Activated CD4-positive, CD25-positive, alpha-beta regulatory T cell treated with anti-CD3 and anti-CD28 coated beads, Interleukin-2, amount 50 U/mL, for 16 hours (primary cell): ENCODE measurements at places on chromosomes 3 and 15.

DNA sequence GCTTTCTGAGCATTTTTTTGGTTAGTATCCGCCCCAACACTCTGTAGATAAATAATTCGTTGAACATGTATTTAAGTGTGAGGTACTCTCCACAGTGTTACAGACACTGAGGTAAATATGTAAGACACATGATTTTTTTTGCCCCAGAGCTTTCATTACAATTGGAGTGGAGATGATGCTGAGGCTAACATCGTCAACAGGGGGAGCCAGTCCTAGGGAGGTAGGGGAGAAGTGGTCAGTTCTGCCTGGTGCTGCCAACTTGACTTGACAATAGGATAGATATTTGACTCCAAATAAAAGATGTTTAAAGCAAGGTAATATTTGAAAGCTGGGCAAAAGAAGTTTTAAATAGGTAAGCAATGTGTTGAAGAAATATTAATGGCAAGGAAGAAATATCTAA lies 295.7 kb downstream of the UNC13C start:
- DNase-seq: no peak

- no peak for DNase-seq
These were observed 18.0 kb upstream of the PLXND1 start for GRCh38 chr3:129624347-129625071.

- DNase-seq: peak; percentile 76
These were observed at the start of gene NR2C2 for GRCh38 chr3:14947100-14947885. NR2C2 (plus strand) TSS chr3:14947583; CDS start chr3:15003915, 56,332 bp downstream.

DNA sequence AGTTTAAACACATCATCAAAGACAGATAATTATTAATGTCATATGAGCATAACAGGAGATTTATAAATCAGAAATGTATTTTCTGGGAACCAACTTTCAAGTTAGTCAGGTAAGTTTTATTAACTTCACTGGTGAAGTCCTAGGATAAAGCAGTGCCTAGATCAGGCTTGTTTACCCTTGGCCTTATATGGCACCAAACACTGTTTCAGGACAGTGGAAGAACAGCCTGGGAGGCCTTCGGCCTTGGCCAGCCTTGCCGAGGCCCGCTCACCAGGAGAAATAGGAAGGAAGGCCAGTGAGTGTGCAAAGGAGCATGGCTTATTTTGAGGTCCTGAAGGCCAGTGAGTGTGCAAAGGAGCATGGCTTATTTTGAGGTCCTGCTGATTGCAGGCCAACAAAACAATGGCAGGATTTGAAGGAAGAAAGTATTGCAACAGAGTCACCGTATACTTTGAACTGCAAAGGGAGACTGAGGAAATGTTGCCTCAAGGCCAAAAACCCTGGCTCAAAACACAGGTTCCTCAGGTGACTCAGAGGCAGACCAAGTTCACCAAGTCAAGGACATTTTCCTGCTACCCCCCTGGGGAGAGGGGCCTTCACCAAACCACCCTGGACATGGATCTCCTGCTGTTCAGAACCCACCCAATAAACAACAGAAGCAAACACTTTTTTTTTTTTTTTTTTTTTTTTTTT lies 174.3 kb downstream of the TP63 start:
- no peak for DNase-seq

- no peak for DNase-seq
These were observed 78.1 kb downstream of the STT3B start for GRCh38 chr3:31610700-31611275.

DNA sequence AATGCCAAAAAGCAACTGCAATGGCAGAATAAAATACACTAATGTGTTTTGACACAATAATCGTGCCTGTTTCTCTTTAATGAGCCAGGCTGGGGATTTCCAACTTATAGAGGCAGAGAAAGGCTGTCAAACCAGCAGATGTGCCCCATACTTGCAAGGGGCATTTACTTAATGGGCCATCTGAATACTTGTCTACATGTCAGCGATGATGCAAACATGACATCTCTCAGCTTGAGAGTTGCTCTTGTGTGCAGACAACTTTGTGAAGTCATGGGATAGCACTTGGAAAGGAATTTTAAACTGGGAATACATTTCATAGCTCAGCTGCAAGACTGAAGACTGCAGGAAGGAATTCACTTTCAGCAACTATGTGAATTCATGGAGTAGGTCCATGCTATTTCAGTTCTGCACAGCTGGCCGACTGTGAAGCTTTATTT lies 127.4 kb upstream of the ADAMTS9 start:
- DNase-seq: no peak

GRCh38 chr3:29344935-29345334 lies 64.1 kb downstream of the RBMS3 start:
- no peak for DNase-seq

- no peak for DNase-seq
These were observed 200.8 kb upstream of the GADL1 start for GRCh38 chr3:31095255-31095654.

GRCh38 chr3:69628951-69629350 lies 110.3 kb upstream of the MITF start:
- DNase-seq: no peak

GRCh38 chr3:159828542-159828943 lies 160.1 kb upstream of the IL12A start:
- DNase-seq: no peak

DNA sequence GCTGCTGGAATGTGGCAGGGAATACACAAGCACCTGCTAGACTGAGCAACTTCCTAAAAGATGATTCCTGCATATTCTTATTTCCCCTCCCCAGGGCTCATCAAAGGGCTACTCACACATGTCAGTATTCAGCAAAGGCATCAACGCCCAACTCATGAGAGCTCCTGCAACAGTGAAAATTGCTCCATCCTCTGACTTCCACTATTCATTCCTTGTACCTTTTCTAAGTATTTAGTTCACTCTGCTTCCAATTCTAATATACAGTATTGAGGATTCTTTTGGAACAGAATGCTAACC lies 84.1 kb downstream of the SCN11A start:
- no peak for DNase-seq

- no peak for DNase-seq
These were observed 208.6 kb downstream of the GAP43 start for GRCh38 chr3:115831864-115832263.

DNA sequence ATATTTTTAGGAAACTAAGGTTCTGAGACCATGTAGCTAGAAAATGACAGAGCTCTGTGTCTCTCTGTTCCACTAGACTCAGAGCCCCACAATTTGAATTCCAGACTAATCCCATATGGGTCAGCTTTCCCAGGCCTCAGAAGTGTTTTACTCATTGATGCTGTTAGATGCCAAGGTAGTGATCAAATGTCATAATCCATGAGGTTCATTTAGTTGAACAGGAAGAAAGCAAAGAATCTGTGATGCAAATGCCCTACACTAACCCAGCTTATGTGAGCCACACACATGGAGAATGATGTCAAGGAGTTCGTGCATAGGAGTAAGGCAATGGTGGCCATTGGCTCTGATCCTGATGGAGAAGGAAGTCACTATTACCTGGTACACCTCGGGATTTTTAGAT lies 363.4 kb upstream of the RARB start:
- no peak for DNase-seq

DNA sequence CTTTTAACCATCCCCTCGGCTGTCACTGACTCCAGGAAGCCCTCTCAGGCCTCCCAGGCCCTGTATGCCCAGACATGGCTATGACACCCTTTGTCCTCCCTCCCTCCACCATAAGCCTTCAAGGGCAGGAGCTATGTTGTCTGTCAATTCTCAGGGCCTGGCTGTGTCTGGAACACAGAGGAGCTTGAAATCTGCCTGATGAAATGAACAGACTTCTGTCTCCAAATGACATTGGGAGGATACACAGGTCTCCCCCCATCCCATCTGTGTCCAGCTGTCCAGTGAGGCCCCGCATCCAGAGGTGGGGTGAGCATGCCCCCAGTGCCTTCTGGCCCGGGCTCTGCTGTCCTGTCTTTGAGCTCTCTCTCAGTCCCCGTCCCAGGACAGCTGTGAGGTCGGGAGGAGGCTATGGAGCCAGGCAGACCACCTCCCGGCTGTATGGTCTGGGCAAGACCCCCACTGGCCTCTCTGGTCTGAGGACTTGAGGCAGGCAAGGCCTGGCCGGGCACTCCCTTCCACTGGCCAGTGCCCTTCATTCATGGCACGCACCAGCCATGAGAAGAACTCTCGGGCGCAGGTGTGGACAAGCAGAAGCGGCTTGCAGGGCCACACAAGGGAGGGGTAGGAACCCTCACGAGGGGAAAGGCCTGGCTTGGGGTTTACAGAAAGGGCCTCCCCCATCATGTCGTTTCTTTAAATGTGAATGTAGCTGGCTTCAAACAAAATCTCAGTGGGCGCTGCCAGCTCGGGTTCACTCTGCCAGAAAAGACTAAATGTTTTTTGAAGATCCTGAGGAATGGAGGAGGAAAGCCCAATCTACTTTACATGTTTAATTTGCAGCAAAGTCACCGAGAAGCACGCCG lies 38.9 kb downstream of the PCSK6 start:
- DNase-seq: no peak

DNA sequence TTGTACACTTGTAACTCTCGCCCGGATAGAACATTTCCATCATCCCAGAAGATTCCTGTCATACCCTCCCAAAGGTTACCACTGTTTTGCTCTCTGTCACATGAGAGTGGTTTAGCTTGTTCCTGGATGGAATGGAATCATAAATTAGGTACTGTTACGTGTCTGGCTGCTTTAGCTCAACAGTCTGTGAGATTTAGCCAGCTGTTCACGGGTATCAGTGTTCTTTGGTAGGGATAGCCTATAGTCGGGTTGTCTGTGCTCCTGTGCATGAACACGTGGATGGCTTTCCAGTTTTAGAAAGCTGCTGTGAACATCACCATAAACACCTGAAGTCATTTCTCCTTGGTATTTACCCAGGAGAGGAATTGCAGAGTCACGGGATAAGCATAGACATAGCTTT lies 58.2 kb upstream of the NR2C2 start:
- no peak for DNase-seq

GRCh38 chr15:78073046-78073787 lies 4.3 kb downstream of the TBC1D2B start:
- DNase-seq: no peak

DNA sequence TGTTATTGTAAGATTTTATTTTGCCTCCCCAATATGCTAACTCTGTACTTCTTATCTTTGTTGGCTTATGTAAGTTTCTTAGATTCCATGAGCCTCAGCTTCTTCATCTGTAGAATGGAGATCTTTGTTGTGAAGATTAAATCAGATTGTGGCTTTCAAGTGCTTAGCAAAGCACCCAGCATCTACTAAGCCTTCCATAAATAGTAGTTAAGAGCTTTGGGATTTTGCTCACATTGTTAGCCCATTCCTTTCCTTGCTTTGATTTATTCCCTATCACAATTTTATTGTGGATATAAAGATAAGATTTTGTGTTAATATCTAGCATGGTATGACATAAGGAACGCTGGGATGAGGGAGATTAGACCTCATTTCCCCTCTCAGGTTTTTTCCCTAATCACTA lies 501.4 kb downstream of the PYDC2 start:
- no peak for DNase-seq

DNA sequence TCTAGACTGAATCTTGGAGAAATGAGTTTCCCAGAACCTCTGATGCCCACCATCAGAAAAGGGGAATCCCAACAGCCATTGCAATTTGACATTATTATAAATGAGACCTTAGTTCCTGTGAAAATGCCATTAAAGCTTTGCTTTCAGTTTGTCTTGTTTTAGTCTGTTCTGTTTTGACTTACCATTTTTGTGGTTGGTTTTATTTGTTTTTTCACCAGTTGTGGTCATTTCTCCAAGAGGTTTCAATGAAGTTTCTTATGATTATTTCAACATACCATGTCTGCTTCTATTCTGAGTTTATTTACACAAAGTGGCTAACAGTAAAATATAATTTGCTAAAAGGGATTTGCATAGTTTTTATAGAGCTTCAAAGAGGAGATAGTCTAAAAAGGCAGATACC lies 175.0 kb upstream of the MCTP2 start:
- DNase-seq: no peak

- DNase-seq: no peak
These were observed 704.1 kb upstream of the SGO1 start for GRCh38 chr3:20890111-20890519.

- no peak for DNase-seq
These were observed 402.1 kb upstream of the MCTP2 start for GRCh38 chr15:93829115-93829870.

DNA sequence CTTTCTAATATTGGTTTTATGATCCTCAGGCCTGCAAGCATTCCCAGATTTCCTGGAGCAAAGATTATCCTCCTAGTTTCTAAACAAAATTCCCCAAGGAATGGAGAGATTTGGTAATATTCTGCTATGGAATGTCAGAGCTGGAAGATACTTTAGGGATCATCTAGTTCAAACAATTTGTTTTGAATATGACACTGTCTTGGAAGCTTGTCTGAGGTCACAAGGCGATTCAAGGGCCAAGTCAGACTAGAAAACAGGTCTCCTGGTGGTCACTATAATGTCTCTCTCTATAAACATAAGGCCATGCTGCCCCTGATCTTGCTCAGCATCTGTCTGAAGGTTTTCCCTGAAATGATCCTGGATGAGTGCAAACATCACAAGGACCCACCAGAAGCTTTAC lies 143.4 kb upstream of the BCL6 start:
- no peak for DNase-seq

GRCh38 chr3:181383760-181384159 lies 328.0 kb upstream of the SOX2 start:
- DNase-seq: no peak

- DNase-seq: no peak
These were observed 14.4 kb downstream of the SEC61A1 start for GRCh38 chr3:128066676-128067075.

GRCh38 chr3:129602730-129603560 lies 3.5 kb downstream of the PLXND1 start:
- DNase-seq: no peak

GRCh38 chr3:64240959-64241358 lies 15.7 kb upstream of the PRICKLE2 start:
- no peak for DNase-seq

GRCh38 chr3:151563305-151563704 lies 102.4 kb upstream of the IGSF10 start:
- DNase-seq: no peak

DNA sequence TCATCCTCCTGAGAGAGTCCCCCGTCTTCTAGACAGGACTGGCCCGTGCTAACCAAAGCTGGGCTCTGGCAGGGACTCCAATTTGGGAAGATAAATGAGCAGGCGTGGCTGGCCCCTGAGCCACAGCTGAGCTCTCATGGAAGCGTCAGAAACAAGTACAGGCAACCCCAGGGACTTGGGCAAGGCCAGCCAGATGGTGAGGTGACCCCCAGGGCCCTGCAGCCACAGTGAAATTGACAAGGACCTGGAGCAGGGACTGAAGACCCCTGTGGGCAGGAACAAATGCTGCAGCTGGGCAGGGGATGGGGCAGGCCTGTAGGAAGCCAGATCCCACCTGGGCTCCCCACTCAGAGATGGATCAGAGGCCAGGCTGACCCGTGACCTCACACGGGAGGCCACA lies 32.8 kb upstream of the CGNL1 start:
- no peak for DNase-seq
